ENCODE measurements at places on chromosomes 4 and X.

DNA sequence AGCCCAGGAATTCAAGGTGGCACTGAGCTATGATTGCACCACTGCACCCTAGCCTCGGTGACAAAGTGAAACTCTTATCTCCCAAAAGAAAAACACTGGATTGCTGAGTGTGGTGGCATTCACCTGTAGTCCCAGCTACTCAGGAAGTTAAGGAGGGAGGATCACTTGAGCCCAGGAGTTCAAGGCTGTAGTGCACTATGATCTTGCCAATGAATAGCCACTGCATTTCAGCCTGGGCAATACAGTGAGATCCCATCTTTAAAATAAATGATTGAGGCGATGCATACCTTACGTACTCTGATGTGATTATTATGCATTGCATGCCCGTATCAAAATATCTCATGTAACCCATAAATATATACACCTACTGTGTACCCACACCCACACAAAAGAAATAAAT lies 31.2 kb upstream of the LARP1B start:
- H3K4me1 ChIP-seq, result no peaks in the 10 kb centered on the region
- no peak overlapping the region for H3K27ac ChIP-seq
- peaks cover 30% of the 10 kb centered on the region for H3K36me3 ChIP-seq
- no peak for DNase-seq
- no peaks in the 10 kb centered on the region for H3K27me3 ChIP-seq
- no peak overlapping the region for H3K4me3 ChIP-seq

- H3K36me3 ChIP-seq, result no peaks in the 10 kb centered on the region
- H3K4me1 ChIP-seq, result no peaks in the 10 kb centered on the region
- H3K4me3 ChIP-seq, result no peak overlapping the region
- no peaks in the 10 kb centered on the region for H3K27me3 ChIP-seq
- DNase-seq, result no peak
- H3K27ac ChIP-seq, result no peak overlapping the region
Observed at GRCh38 chrX:38262715-38263620, 42.3 kb upstream of the SRPX start.

- H3K27ac ChIP-seq, result no peak overlapping the region
- no peaks in the 10 kb centered on the region for H3K36me3 ChIP-seq
- H3K4me3 ChIP-seq, result no peak overlapping the region
- no peak for DNase-seq
- H3K27me3 ChIP-seq, result no peaks in the 10 kb centered on the region
- H3K4me1 ChIP-seq, result peaks cover 69% of the 10 kb centered on the region
Observed at GRCh38 chr4:122706511-122706910, 26.0 kb upstream of the BBS12 start.

- H3K4me3 ChIP-seq, result no peak overlapping the region
- H3K4me1 ChIP-seq, result peaks cover 14% of the 10 kb centered on the region
- no peaks in the 10 kb centered on the region for H3K27me3 ChIP-seq
- DNase-seq, result no peak
Observed at GRCh38 chrX:70172221-70172620, 5.1 kb upstream of the DGAT2L6 start.

DNA sequence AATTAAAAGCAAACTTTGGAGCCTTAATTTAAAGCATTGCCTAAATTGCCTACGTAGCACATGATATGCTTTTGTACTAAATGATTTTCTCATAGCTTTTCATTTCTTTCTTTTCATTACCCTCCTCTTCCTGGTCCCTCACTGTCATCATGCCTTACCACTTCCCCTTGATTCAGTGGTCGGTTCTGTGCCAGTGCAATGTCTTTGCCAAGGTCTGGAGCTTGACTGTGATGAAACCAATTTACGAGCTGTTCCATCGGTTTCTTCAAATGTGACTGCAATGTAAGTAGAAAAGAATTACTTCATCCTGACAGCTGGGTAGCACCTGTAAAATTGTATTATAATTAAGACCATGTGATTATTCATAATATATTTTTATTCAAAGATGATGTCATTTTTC lies 72.5 kb downstream of the C4orf46 start:
- no peaks in the 10 kb centered on the region for H3K4me1 ChIP-seq
- H3K36me3 ChIP-seq, result no peaks in the 10 kb centered on the region
- peaks cover 20% of the 10 kb centered on the region for H3K27me3 ChIP-seq
- no peak for DNase-seq

- H3K36me3 ChIP-seq, result peaks cover 3% of the 10 kb centered on the region
- H3K4me3 ChIP-seq, result no peak overlapping the region
- peaks cover 14% of the 10 kb centered on the region for H3K4me1 ChIP-seq
- H3K27me3 ChIP-seq, result peaks cover 62% of the 10 kb centered on the region
Observed at GRCh38 chr4:182449930-182450439, 206.8 kb downstream of the TENM3 start.
